ENCODE measurements at places on chromosomes 12 and 14.

DNA sequence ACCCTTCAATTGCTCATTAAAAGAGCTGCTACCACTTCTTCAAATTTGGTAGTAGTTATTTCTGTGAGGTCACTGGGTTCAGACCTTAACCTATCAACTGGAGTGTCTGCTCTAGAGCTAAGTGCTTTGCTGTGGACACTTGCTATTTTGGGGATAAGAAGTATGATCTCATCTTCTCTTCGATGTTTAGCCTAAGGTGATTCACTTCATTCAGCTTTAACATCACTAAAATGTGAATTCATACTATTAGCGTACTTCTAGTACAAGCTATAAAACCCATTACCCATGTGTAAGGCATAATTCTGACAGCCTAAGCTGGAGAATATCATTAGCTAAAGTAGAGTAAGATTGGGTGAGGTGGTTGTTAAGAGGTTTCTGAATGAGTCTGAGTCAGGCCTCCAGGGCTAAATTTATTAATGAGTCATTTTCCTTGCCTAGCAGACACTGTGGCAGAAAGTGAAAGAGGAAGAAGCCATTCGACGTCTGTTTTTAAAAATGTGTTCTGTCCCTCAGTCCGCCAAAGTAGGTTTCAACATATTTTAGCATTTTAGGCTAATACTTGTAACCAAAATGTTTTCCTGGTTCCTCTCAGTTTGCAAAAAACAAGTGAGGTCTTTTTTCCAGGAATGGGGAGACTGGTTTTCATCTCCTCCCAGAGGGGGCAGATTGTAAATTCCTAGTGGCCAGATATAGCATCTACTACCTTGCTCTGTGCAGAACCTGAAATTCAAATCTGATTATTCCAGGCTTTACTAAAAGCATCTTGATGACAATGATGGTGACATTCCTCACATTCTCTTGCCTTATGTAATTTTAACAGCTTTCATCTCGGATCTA is 103.6 kb downstream of the SSPN start:
- H3K27ac ChIP-seq: no peak overlapping the region
- H3K4me3 ChIP-seq: no peak overlapping the region
- H3K4me1 ChIP-seq: no peaks in the 10 kb centered on the region
- no peaks in the 10 kb centered on the region for H3K36me3 ChIP-seq
- DNase-seq: no peak

- no peak overlapping the region for H3K27ac ChIP-seq
- peaks cover 12% of the 10 kb centered on the region for H3K4me1 ChIP-seq
- DNase-seq: no peak
- H3K36me3 ChIP-seq: peaks cover 9% of the 10 kb centered on the region
- H3K27me3 ChIP-seq: peaks cover 8% of the 10 kb centered on the region
These were observed 704.2 kb upstream of the TMEM132C start for GRCh38 chr12:127562816-127563215.

DNA sequence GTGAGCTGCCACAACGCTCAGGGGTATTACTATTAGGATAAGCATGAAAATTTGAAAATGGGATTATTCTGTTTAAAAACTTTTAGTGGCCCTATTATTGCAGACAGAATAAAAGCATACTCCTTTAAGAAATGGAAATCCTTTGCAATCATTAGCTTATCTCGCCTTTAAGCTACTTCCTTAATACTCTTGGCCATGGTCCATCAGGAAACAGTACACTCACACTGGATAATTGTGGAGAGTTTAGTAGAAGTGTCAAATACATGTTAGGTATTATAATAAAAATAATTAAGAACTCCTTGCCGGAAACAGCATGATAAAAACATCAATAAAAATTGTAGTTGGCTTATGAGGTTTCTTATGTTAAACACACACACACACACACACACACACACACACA is 100.4 kb upstream of the PPFIA2 start:
- H3K27me3 ChIP-seq: no peaks in the 10 kb centered on the region
- peaks cover 9% of the 10 kb centered on the region for H3K4me1 ChIP-seq
- H3K36me3 ChIP-seq: no peaks in the 10 kb centered on the region
- no peak for DNase-seq
- no peak overlapping the region for H3K4me3 ChIP-seq
- H3K27ac ChIP-seq: no peak overlapping the region

GRCh38 chr14:49106741-49107667 is 479.2 kb downstream of the RPS29 start:
- DNase-seq: no peak
- H3K27me3 ChIP-seq: no peaks in the 10 kb centered on the region
- H3K4me1 ChIP-seq: no peaks in the 10 kb centered on the region
- no peak overlapping the region for H3K27ac ChIP-seq
- H3K36me3 ChIP-seq: peaks cover 3% of the 10 kb centered on the region

- H3K27me3 ChIP-seq: peaks cover 11% of the 10 kb centered on the region
- DNase-seq: no peak
- H3K36me3 ChIP-seq: no peaks in the 10 kb centered on the region
- no peak overlapping the region for H3K4me3 ChIP-seq
- H3K27ac ChIP-seq: no peak overlapping the region
These were observed 203.9 kb upstream of the KRR1 start for GRCh38 chr12:75715323-75715644.

DNA sequence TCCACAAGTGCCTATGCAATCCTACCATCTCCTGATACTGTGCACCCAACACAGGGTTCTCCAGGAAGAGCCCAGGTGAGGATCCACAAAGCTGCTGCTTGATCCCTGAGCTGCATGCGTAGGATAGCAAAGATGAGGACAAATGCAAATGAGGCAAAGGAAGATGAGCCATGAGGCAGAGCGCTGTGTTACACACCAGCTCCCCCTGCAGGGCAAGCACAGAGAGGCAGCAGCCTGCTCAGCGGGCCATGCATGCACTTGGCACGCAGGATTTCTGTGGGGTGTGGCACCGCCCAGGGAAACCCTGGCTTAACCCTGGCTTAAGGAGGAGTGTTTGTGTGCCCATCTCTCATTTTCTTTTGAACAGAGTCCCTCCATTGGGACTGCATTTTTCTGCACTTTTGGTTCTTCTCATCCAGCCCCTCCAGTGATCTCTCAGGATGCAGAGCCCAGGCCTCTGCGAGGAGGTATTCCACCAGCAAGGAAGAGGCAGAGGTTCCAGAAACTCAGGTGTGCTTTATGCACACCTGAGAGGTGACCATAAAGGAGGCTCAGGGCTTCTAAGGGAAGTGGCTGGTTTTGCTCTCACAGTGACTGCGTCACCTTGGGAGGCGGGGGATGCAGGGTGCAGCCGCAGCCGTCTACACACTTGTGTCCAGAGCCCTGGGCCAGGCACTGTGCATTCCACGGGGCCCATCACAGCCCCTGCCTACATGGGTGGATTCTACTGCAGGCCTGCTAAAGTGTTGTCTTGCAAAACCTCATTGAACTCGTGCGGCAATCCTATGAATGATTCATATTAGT is 973.3 kb upstream of the TMEM132C start:
- H3K4me3 ChIP-seq: no peak overlapping the region
- peaks cover 4% of the 10 kb centered on the region for H3K27me3 ChIP-seq
- peak; percentile 27 for DNase-seq

DNA sequence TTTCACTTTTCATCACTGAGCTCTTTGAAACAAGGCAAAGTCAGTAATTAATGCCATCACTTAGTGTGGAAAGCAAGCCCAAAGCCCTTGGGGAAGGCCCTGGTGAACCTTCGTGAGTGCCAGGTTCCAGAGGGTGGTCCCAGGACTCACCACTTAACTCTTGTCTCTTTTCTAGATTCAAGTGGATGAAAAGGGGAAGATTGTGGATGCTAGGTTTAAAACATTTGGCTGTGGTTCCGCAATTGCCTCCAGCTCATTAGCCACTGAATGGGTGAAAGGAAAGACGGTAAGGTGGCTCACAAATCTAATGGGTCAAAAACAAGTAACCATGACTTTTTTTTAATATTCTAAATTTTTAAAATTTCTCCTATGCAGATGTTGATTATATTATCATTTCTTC is 2.8 kb downstream of the ISCU start:
- no peaks in the 10 kb centered on the region for H3K27me3 ChIP-seq
- no peak overlapping the region for H3K27ac ChIP-seq
- DNase-seq: no peak
- no peak overlapping the region for H3K4me3 ChIP-seq

GRCh38 chr12:26869104-26869494 is 36.1 kb upstream of the ITPR2 start:
- no peak overlapping the region for H3K4me3 ChIP-seq
- H3K27ac ChIP-seq: no peak overlapping the region
- H3K4me1 ChIP-seq: no peaks in the 10 kb centered on the region
- no peak for DNase-seq

DNA sequence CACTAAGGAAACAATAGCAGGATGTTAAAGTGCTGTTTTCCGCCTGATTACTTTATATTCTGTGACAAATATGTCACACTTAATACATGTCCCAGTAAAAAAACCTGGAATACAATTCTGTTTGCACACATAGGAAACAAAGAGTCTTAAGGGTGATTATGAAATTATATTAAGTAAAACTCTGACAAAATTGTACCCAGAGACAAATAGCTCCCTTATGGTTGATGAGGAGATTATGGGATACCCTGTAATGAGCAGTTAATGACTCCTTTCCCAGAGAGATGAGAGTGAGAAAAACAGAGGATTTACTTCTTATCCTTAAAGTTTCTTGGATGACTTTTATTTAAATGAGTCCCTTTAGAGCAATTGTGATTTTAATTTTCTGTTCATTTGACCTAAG is 370.6 kb downstream of the PDZRN4 start:
- peaks cover 20% of the 10 kb centered on the region for H3K4me1 ChIP-seq
- H3K27ac ChIP-seq: no peak overlapping the region
- no peaks in the 10 kb centered on the region for H3K36me3 ChIP-seq
- H3K27me3 ChIP-seq: no peaks in the 10 kb centered on the region
- no peak overlapping the region for H3K4me3 ChIP-seq

GRCh38 chr14:24279301-24280186 is 8.1 kb upstream of the RABGGTA start:
- no peaks in the 10 kb centered on the region for H3K36me3 ChIP-seq
- H3K4me3 ChIP-seq: no peak overlapping the region
- no peaks in the 10 kb centered on the region for H3K27me3 ChIP-seq
- no peak overlapping the region for H3K27ac ChIP-seq
- H3K4me1 ChIP-seq: no peaks in the 10 kb centered on the region

GRCh38 chr12:105461271-105461943 is 130.9 kb downstream of the C12orf75 start:
- H3K36me3 ChIP-seq: peaks cover 3% of the 10 kb centered on the region
- peaks cover 6% of the 10 kb centered on the region for H3K4me1 ChIP-seq
- peak overlapping the region; percentile 5 for H3K27ac ChIP-seq
- no peaks in the 10 kb centered on the region for H3K27me3 ChIP-seq

DNA sequence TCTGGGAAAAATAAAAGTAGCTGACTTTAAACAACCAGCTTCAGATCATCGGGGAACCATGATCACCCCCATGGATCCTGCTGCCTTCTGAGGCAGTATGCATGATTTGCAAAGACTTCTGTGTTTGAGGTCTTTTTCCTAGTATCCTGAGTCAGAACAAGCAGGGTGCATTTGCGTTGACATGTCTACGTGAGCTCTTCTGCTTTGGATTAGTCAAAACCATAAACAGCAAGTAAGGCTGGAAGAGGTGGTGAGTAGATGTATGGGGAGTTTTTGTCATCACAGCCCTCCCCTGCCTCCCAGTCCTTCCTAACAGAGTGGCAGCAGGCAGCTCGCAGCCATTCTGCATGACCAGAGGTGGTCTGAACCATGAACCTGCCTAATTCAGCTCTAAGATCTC is 24.1 kb downstream of the PLEKHG7 start:
- H3K27me3 ChIP-seq: no peaks in the 10 kb centered on the region
- no peak overlapping the region for H3K4me3 ChIP-seq
- no peaks in the 10 kb centered on the region for H3K4me1 ChIP-seq
- no peak overlapping the region for H3K27ac ChIP-seq

All from WTC11 (cell line).